NCI-H187 treated with DMSO at 0.1 percent for 48 hours (cell line): ENCODE measurements at places on chromosomes 2 and 18.
A peak's percentile ranks its signal among the peaks of the same experiment; 100 is the strongest.

DNA sequence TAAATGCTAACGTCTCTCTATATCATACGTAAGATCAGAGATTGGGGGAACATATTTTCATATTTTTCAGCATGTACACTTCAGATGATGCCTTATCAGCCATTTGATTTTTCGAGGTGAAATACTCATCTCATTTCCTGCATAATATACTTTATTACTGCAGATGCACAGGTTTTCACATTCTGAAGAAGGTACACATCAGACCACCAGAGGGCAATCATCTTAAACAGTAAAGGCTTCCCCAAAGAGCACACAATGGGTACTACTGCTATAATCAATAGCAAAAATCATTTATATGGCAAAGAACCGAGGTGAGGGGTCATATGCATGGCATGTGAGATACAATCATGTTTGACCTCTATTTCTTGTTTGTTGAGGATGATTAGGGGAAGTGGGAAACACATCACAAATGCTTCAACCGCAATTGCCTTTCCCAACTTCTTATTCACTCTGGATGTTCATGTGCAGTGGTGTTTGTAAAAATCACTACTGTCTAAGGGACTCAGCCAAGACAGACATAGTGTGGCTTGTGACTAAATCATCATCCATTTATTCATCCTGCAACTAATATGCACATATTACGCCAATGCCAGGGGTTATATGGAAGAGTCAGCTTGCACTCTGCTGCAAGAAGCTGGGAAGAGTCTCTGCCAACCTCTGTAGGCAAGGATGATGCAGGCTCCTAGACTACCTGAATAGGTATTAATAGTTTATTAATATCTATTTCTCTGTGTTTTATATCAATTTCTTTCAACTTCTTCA, 118.7 kb downstream of the EPB41L3 start:
- peak; percentile 21 for DNase-seq

GRCh38 chr18:8609659-8610458, 622 bp downstream of the RAB12 start:
- no peak for DNase-seq

DNA sequence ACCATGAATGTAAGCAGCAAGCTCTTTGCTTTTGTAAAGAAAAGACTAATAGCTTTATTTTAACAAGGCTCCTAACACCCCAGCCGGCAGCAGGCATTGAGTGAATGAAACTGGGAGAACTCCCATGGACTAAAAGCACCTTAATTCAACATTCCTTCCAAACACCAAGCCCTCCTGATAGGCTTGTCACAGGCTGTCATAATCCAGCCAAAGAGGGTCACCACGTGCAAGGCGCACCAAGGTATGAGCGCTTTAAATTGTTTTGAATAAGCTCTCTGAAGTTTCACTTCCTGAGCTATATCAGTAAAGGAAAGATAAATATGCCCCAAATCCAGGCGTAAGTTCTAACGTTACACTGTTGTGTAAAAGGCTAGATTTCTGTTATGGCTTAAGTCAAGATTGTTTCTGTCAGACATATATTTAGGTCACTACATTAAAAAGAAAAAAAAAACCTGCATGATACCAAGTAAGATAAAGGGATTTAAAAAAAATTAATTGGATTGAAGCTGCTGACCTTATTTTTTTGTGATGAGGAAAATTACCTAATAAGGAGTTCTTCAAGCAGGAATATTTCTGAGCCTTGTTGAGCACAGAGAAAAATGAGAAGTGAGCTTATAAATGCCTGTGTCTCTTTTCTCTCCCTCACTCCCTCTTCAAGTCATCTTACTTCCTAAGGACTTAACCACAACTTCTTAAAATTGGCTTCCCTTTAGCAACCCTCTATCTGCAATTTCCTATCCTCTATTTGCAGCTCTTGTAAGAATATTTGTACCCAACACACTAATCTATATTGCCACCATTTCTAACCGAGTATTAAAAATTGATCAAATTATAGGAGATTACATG, 136.1 kb upstream of the NRP2 start:
- DNase-seq = no peak

GRCh38 chr2:208492069-208492468, 85.5 kb downstream of the PTH2R start:
- DNase-seq = no peak

DNA sequence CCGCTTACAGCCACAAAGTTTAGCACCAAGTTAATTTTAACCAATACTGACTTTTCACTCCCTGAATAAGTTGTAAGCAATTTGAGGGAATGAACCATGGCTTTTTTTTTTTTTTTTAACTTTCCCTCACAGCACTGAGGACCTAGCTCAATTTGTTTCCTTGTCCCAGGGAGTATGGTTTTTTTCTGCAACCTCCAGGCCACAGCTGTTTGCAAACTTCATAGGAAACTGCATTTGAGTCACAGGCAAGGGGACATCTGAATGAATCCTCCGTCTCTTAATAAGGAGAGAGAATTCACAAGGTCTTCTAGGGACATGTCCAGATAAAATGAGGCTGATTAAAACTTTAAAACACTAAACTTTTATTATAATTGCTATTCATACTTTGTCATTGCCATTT, 181.5 kb downstream of the GFPT1 start:
- no peak for DNase-seq

- DNase-seq = no peak
These were observed 71.4 kb upstream of the NOSTRIN start for GRCh38 chr2:168731002-168731401.

DNA sequence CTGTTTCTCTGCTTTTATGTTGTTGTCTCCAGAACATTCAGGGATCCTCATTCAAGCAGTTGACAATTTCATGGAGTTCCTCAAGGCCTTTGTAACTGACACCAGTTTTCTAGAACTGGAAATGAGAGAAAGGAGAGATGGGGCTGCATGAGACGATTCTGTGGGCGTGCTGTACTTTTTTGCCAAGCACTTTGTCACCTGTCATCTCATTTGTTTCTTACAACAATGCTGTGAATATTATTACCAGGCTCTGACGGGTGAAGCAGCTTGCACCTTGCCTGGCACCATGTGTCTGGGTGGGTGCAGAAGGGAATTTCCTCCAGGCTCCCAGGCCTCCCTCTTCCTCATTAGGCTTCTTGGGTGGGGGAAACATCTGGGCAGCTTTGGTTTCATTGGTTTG, 22.2 kb upstream of the ATOH8 start:
- no peak for DNase-seq

GRCh38 chr2:219266886-219267285, 12.3 kb upstream of the DNAJB2 start:
- no peak for DNase-seq

DNA sequence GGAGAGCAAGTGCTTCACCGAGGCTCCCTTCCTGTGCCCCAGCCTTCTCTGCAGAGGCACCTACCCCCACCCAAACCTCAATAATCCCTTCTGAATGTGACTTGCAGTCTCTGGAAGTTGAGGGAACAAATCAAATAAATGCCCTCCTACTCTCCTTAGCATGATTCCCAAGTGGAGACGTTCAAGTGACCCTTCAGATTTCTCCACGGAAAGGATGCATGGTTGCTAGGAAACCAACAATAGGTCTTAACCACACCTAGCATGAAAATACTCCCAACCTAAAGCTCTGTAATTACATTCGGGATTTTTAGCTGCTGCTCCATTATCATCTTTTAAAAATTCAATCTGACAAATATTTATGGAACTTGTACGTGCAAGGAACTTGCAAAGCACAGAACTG, 50.2 kb upstream of the CABLES1 start:
- peak; percentile 87 for DNase-seq

- DNase-seq = no peak
These were observed 118.4 kb downstream of the PKP4 start for GRCh38 chr2:158575051-158575635.

- DNase-seq = no peak
These were observed 33.5 kb downstream of the LOXHD1 start for GRCh38 chr18:46623541-46623940.

DNA sequence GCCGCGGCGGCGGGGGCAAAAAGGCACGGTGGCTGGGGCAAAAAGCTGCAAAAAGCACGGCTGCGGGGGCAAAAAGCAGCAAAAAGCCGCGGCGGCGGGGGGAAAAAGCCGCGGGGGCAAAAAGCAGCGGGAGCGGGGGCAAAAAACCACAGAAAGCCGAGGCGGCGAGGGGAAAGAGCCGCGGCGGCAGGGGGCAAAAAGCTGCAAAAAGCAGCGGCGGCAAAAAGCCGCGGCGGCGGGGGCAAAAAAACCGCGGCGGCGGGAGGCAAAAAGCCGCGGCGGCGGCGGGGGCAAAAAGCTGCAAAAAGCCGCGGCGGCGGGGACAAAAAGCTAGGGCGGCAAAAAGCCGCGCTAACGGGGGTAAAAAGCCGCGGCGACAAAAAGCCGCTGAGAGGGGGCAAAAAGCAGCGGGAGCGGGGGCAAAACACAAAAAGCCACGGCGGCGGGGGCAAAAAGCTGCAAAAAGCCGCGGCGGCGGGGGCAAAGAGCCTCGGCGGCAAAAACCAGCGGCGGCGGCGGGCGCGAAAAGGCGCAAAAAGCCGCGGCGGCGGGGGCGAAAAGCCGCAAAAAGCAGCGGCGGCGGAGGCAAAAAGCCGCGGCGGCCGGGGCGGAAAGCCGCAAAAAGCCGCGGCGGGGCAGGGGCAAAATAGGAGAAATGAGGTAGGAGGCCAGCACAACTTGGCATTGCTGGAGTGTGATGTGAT, 123.4 kb downstream of the ANKRD30BL start:
- DNase-seq = no peak

GRCh38 chr2:41414486-41415230, 633.2 kb upstream of the PKDCC start:
- peak; percentile 4 for DNase-seq

- DNase-seq = no peak
These were observed 2.1 kb upstream of the OTX1 start for GRCh38 chr2:63048367-63049171.

GRCh38 chr2:160039166-160039903, 23.1 kb downstream of the PLA2R1 start:
- DNase-seq = no peak

DNA sequence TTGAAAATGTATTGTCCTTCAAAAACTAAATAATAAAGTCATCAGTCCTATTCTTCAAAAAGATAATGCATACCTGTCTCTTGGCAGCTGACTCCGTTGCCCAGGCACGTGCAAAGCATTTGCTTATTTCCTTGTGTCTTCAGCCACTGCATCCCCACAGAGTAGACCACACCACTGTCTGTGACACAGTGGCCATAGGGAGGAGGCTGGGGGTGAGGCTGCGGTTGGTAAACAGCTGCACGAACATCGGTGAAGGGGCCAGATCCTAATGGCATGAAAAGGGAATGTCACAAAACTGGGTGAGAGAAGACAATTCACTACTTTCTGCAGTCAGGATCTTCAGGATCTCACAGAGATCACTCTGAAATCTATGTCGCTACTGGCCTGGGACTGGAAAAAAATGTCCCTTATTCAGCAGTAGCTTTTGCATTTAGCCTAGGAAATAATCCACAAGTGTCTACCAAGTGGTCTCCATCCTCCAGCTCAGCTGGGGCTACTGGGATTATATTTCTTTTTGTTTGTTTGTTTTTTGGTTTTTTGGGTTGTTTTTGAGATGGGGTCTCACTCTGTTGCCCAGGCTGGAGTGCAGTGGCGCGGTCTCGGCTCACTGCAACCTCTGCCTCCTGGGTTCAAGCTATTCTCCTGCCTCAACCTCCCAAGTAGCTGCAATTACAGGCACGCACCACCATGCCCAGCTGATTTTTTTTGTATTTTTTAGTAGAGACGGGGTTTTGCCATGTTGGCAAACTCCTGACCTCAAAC, 10.7 kb downstream of the FN1 start:
- DNase-seq = no peak

DNA sequence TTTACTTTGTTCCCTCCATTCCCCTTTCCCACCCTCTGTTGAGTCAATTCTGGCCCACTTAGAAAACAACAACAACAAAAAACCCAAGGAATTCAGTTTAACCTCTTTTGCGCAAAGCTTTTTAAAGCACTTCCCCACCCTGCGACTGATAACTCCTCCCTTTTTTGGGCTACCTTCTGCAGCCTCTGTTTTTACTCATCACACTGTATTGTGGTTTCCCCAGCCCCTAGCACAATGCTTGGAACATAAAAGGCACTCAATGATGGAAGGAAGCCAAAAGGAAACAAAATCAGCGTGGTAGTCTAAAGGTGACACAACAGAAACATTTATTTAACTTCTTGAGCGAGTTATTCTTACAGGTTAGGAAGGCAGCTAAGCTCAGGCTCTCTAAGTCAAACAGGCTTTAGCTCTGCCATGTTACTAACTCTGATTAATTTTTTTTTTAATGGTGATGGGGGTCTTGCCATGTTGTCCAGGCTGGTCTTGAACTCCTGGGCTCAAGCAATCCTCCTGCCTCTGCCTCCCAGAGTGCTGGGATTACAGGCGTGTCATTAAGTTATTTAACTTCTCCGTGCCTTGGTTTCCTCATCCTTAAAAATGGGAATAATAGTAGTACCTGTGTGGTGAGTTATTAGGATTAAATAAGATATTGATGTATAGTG, 1.3 kb downstream of the CEP68 start:
- peak; percentile 64 for DNase-seq

DNA sequence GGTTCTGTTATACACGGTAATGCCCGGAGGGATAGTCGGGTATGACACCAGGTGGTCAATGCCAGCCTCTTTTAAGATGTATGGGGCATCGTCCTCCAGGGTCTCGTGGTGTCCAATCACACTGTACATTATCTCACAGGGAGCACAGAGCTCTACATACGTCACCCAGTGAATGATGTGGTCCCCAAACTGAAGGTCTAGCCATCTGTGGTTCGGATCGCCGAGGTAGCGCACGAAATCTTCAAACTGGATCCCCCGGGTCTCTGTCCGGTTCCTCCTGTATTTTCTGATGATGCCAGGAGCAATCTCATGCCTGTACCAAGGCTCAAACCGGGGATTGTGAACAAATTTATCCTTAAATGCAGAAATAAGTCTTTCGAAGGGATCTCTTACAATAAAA, 24.1 kb downstream of the CHST10 start:
- DNase-seq = no peak

GRCh38 chr2:229152674-229153073, 118.4 kb downstream of the PID1 start:
- DNase-seq = no peak
